Activated effector memory CD4-positive, alpha-beta T cell treated with Interleukin-2 at 50 U/mL for 16 hours (primary cell): ENCODE measurements at places on chromosomes 12 and 14.

DNA sequence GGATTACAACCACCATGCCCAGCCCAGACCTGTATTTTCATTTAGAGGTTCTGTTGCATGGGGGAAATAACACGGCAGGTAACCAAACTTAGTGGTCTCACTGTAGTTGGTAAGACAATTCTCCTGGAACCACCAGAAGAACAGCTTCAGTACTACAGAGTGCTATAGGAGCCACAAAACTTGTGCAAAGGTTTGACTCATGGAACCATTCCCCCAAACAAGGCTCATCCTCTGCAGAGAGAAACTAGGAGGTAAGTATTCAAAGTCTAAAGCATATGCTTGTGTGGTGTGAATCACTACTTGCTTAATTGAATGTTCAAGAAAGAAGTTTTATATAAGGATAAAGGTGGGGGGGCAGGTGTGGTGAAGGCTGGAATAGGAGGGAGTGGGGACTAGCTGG is 58.7 kb downstream of the GNS start:
- DNase-seq: no peak

GRCh38 chr12:92905811-92906554 is 23.1 kb downstream of the EEA1 start:
- DNase-seq: no peak

DNA sequence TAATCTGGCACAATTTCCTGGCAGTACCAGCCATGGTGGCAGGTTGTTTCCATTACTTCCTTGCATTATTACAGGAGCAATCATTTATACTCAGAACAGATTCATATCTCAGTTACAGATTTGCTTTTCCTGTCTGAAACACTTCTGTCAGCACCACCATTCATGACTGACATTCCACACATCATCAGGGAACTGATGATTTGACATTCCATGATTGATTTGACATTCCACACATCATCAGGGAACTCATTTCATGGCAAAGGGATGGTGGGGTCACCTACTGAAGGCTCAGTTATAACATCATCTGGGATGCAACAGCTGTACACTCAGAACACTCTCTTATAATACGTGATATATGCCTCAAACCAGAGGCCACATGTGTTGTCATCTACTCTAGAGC is 30.9 kb upstream of the RERGL start:
- no peak for DNase-seq

GRCh38 chr14:69317102-69317755 is 57.3 kb downstream of the GALNT16 start:
- DNase-seq: no peak

- no peak for DNase-seq
Measured at GRCh38 chr14:33254861-33255395, 316.2 kb downstream of the NPAS3 start.
